Thoracic aorta (tissue), 2 donors: ENCODE measurements at places on chromosomes 11 and 22.
A peak's percentile ranks its signal among the peaks of the same experiment; 100 is the strongest.

- no peak for DNase-seq
These were observed 37.8 kb downstream of the PAMR1 start for GRCh38 chr11:35487532-35488078.

GRCh38 chr11:126465573-126466188 is 110.2 kb downstream of the ST3GAL4 start:
- no peak for DNase-seq

DNA sequence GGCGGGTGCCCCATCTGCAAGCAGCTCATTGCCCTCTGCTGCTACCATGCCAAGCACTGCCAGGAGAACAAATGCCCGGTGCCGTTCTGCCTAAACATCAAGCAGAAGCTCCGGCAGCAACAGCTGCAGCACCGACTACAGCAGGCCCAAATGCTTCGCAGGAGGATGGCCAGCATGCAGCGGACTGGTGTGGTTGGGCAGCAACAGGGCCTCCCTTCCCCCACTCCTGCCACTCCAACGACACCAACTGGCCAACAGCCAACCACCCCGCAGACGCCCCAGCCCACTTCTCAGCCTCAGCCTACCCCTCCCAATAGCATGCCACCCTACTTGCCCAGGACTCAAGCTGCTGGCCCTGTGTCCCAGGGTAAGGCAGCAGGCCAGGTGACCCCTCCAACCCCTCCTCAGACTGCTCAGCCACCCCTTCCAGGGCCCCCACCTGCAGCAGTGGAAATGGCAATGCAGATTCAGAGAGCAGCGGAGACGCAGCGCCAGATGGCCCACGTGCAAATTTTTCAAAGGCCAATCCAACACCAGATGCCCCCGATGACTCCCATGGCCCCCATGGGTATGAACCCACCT is 28.0 kb upstream of the L3MBTL2 start:
- DNase-seq, result no peak

GRCh38 chr11:33531743-33532181 is 168.9 kb downstream of the C11orf91 start:
- DNase-seq, result no peak

DNA sequence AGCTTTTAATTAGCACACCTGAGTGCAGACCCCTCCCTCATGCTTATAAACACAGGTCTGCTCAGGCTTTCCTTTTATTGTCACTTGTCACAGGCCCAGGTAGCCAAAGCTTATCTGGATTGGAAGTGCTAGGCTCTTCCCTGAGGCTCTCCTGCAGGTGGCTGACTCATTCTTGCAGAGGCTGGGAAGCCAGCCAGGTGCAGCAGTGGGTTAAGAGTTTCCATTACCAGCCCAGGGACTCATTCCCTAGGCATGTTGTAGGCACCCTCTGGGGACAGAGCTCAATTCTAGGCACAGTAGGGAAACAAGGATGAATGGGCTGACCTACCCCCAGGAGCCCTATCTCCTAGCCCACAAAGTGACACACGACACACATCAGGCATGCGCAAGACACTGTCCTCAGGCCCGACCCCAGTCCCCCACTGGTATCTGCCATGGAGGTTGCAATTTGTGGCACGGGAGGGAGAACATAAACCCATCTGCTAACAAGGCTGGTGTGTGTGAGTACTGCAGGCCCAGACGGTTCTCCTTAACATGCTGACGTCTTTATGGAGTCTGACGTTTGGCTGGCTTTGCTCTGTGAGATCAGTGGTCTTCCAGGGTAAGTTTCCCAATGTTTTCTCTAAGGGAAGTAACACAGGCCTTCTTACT is 94.2 kb downstream of the ABTB2 start:
- DNase-seq, result peak; percentile 23

GRCh38 chr22:38456841-38457699 is 2.1 kb upstream of the KCNJ4 start:
- no peak for DNase-seq

DNA sequence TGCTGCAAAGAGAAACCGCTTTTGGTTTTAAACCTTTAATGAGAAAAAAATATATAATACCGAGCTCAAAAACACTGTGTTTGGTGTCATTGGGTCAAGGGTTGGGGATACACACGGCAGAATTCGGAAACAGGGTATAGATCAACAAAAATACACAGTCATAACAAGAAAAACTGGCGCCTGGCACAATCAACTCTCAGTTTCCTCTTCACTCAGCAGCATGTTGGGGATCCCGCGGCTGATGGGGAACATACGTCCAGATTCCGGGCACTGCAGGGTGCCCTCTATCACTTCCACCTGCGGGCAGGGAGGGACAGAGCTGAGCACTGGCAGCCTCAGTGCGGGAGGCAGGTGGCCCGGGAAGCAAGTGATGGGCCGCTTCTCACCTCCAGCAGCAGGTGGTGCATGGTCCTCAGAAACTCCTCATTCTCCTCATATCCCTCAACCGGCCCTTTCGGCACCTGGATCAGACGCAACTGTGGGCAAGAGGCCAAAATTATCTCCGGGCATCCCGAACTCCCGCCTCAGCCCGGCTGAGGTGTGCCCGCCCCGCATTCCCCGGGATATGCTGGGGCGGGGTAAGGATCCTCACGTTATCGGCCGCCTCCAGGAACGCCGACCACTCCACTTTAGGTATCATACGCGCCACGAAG is 561 bp downstream of the TRMT112 start:
- no peak for DNase-seq
